ENCODE measurements at places on chromosomes 12 and 14.
A peak's percentile ranks its signal among the peaks of the same experiment; 100 is the strongest.

GRCh38 chr12:57935331-57935730, 6.0 kb upstream of the ATP23 start:
- no peak for DNase-seq

DNA sequence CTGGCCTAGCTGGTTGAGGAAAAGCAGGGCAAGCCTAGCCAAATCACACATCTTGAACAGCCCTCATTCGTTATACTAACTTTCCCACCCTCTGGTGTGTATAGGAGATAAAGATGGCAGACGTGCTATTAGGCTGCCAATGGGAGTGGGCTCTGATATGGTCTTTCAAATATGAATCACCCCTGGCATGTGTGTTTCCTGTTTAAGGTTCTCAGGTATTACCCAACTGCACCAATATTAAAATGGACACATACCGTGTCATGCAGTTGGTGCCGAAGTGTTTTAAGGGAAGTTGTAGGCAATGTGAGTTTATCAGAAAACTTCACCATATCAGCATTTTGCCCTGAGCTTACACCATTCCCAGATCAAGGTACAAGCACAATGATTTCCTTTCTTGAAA, 33.4 kb downstream of the CHST11 start:
- DNase-seq, result no peak

- no peak for DNase-seq
Measured at GRCh38 chr14:29165431-29165830, 398.8 kb downstream of the FOXG1 start.

- no peak for DNase-seq
Measured at GRCh38 chr12:113241191-113242025, 20.1 kb downstream of the TPCN1 start.

DNA sequence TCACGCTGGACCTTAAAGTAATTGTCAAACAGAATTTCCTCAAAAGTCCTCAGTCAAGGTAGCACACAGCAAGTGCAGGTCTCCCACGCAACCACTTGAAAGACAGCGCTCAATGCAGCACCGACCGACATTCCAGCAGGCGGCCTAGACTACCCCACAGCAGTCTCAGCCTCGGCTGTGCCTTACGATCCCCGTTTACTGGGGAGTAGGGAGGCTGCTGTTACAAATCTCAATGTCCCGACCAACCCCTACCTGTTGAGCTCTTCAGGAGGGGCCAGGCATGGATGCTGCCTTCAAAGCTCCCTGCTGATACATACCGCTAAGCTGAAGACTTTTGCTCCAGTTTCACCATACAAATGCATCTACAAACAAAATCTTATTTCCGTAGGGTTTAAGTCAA, 21.8 kb downstream of the VPS37B start:
- DNase-seq, result peak; percentile 28
